ENCODE measurements at places on chromosomes 3 and 15.

GRCh38 chr3:183129243-183129642 lies 29.9 kb upstream of the MCCC1 start:
- DNase-seq, result no peak

DNA sequence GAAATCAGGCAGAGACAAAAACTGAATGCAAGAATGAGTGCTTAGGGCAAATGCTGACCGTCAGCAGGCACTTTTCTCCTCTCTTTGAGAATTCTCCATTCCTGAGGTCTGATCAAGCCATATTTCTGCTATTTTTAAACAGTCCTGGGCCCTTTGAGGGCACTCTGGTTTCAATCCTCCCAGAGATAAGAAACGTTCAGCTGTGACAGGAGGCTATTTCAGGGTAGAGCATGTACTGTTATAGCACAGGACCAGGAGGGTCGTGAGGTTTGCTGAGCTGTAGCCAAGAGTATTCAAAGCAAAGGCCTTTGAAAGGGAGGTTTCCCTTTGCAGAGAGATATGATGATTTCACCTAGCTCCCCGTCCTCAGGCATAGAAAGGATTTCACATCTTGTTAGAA lies 39.6 kb upstream of the PDZRN3 start:
- DNase-seq, result no peak

- no peak for DNase-seq
Measured at GRCh38 chr15:74768099-74768770, 13.6 kb upstream of the CSK start.

DNA sequence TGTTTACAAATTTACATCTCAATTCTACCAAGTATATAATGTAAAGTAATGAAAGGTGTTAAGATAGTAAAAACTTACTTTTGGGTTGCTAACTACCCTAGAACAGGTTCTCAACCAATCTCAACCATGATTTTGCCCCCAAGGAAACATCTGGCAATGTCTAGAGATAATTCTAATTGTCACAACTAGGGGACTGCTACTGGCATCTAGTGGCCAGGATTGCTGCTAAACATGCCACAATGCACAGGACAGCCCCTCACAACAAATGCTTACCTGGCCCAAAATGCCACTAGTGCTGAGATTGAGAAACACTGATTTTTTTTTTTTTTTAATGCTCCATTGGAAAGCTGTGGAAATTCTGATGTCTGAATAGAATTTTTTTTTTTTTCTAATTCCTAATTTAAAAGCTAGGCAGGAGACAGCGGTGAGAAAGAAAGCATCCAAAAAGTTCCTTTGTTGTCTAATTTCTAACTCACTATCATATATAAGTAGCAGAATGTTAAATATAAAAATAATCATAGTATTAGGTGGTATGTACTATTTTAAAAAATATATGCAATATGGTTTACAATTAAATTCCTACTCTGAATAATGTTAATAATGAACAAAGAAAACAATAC lies 81.5 kb downstream of the TJP1 start:
- DNase-seq, result no peak

GRCh38 chr15:67010898-67011616 lies 54.3 kb upstream of the SMAD3 start:
- no peak for DNase-seq

GRCh38 chr3:78809966-78810365 lies 957.8 kb downstream of the ROBO1 start:
- no peak for DNase-seq
